ENCODE measurements at places on chromosomes 13 and 19.

DNA sequence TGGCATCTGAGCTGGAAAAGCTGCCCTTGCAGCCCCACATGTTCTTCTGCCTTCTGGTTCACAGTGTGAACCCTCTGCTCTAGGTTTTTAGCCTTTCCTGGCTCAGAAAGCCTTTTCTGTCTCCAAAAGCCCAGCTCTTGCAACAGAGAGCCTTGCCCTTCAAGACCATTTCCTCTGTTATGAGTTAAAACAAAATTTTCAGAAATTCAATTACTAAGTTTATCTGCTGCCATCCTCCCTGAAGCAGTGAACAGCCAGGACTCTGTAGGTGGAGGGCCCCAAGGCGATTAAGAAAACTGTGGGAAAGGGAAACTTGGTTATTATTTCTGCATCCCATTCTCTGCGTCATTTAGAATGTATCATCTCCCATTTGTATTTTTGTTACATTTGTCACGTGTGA, 18.8 kb downstream of the FAM124A start:
- DNase-seq: no peak

DNA sequence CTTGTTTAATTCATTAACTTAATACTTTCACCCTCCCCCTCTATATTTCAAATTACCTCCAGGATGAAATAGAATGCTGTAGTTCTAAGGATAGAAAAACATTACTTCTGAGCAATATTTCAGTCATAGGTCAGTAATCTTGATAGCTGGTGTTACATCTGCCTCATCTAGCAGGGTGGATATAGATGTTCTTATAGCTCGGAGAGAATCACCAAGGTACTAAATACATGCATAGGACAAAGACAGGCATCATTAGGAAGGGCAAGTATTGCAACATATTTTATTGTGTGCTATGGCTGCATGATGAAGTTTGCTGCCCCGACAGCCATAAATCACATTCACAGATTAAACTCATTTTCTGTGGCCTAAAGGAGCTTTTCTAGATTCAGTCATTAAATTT, 601.0 kb downstream of the FGF9 start:
- no peak for DNase-seq

- no peak for DNase-seq
These were observed at the start of gene OR10H4 for GRCh38 chr19:15948223-15949058. Gene OR10H4, plus strand, starts transcription at chr19:15949008. Its CDS starts 0 bp downstream, at chr19:15949008.

- no peak for DNase-seq
These were observed 75.9 kb downstream of the STK24 start for GRCh38 chr13:98500963-98501421.

DNA sequence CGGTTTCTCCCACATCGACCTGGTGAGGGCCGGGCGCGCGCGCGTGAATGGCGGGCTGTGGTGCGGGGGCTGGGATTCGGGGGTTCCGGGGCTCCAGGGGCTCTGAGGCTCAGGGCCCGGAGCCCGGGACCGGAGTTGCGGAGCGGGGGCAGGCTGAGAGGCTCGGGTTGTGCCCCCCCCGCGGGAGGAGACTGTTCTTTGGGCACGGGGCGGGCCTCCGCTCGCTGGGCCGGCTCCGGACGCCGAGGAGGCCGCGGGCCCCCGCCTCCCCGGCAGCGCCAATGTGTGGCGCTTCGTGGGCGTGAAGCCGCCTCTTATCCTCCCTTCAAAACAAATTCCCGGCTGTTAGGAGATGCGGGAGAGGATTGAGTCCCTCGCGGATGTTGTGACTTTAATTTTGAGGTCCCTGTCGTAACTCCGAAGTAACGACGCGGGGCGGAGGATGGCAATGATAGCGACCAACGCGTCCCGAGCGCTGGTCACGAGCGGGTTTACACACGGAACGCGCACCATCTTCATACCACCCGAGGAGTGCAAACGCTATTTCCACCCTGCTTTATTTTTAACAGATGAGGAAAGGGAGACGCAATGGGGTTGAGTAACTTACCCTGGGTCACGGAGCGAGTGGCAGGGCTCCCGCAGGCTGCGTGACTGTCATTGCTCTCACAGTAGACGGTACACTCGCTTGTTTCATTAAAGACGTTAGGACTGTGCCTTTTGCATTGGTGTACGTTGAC, 536 bp downstream of the UBA2 start:
- no peak for DNase-seq

DNA sequence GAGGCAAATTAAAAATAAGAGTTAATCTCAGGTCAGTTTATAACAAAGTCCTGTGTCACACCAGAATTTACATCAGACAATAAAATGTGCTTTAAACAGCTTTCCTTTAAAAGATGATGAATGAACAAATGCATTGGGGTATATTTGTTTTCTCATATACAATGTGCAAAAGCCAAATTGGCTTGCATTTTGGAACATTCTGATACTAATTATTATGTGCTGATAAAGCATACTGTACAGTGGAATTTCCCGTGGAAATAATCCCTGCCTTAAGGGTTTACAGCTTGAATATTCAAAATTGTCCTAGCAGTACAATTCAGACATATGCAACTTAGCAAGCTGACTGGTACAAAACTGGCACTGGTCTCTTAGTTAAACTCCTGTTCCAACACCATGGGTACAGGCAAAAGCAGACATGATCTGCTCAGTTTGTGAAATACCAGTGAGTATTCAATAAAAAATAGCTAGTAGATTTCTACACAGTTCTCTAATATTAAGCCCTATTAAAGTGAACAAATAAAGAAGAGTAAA, 373.4 kb downstream of the SLITRK1 start:
- DNase-seq: no peak

GRCh38 chr13:45786293-45786920, 65.1 kb downstream of the SIAH3 start:
- peak; percentile 4 for DNase-seq

DNA sequence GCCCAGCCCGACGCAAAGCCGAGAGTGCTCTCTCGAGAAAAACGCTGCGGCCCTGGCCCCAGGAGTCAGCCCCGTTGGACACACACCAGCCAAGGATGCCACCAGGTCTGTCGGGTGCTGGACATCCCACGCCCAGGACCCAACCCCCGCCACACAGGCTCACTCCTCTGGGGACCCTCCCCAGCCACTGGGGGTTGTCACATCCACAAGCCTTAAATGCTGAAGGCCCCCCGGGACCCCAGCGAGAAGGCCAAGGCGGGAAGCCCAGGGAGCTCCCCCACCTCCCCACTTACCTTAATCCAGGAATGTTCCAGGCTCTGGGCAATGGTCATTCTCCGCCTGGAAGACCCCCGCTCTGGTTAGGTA, 11.2 kb downstream of the DAPK3 start:
- no peak for DNase-seq

GRCh38 chr13:67619351-67619994, 389.3 kb upstream of the PCDH9 start:
- no peak for DNase-seq

GRCh38 chr13:50826035-50826434, 17.5 kb downstream of the DLEU7 start:
- DNase-seq: no peak

DNA sequence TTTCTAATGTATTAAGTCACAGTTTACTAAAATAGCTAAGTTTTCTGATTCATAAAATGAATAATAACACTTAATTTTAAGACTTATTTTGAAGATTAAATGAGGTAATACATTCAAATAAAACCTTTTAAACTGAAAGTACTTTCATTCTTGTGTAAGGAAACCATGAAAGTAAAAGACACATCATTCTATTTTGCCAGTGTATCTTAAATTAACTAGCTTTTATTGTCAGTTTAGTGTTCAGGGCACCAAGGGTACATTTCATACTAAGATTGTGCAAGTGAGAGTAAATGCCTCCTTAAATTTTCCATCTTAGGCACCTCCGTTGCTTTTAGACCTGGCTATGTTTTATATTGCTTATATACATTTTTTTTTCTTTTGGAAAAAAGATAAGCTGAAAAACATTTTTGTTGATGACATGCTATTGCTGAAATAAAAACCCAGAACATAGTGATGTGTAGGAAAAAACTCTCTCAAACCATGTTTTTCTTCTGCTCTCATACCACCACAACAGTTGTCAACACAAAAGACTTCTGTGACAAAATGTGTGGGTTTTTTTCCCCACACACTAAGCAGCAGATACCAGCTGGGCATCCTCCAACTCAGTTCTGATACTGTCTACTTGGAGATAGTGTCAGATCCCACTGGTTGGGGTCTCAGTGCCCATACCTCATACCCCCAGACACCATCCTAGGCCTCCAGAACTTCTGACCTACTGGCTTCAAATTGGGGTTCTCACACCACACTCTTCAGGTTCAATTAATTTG, 30.7 kb upstream of the LPAR6 start:
- peak; percentile 22 for DNase-seq

DNA sequence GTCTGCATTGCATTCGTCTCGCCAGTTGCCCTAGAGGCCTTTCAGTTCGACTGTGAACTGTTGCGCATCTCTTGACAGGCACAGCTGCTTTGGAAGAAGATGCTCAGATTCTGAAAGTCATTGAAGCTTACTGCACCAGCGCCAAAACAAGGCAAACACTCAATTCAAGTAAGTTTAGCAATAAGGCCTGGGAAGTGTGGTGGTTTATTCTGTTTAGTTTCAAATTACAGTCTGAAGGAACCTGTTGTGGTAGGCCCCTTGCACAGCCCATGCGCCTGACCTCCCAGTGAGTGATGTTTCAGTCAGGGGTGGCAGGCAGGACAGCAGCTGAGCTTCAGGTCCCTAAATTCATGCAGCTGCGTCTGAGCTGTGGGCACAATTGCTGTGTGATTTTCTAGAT, 32.2 kb upstream of the TEX29 start:
- DNase-seq: no peak

- no peak for DNase-seq
These were observed 238.5 kb downstream of the FGF9 start for GRCh38 chr13:21909331-21909730.

DNA sequence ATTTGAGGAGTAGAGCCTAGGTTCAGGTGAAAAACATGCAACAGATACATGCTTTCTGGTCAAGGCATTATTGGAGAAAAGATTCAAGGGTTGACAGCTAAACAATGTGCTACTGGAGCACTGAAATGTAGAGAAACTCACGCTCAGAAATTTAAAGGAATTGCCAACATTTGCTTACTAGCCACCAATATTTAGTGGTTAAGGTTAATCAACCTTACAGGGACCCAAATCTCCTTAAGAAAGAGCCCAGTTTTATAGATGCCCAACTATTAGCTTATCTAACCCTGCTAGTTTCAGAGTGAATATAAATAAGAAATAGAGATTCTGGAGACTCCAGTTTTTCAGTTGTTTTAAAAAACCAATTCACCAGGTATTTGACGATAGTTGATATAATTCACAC, 203.6 kb downstream of the DACH1 start:
- DNase-seq: no peak
